T-cell (primary cell): ENCODE measurements at places on chromosomes 1 and 21. TPM values are rescaled to one million over a fixed set of nuclear protein-coding genes. Genes with fewer than 3 reads are reported as not detected.

CLCA1 gene
- not detected for total RNA-seq

KCNQ4 gene
- 0.26 TPM for total RNA-seq

EFCAB7 gene
- total RNA-seq: 8.1 TPM

DNA sequence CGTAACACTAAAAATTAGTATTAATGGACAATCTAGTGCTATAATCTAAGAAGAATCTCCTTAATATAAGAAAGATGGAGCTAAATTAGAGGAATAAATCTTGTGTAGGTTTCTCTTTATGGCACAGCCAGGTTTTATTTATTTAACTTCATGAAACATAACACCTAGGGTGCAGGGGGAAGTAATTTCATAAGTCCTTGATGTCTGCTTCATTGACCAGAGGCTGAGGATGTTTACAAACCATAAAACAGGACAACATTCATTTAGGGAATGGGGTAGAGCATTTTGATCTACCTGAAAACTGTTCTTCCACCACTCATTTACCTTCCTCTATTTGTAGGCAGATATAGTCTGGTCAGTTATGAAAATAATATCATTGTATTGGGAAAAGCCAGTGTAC lies 95.5 kb downstream of the NGF start:
- no peak for DNase-seq

GRCh38 chr1:19892628-19893168 lies 10.5 kb downstream of the OTUD3 start:
- DNase-seq: no peak

DNA sequence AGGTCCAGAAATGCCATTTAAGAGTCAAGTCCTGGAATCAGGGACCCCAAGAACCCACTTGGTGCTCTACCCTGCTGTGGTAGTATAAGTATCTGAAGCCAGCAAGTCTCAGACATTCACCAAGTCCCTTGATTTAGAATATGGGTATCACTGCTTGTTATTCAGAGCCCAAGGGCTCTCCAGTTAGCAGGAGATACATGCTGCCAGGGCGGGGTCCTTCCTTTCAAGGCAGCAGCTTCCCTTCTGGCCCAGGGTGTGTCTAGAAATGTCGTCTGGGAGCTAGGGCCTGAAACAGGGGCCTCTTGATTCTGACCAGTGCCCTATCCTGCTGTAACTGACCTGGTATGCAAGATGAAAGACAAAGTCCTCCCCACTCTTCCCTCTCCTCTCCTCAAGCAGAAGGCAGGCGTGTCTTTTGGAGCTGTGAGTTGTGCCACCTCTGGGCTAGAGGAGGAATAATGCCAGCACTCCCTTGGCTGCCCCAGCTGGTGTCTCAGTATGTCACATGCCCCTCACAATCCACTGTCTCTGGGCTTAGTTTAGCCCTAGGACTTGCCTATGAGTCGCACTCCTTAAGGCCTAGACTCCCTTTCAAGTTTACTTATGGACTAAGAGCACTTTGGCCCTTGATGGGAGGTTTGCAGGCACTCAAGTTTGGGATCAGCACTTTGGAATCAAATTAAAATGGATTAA lies 200.2 kb downstream of the MRPL39 start:
- DNase-seq: no peak
